ENCODE measurements at places on chromosomes 5 and 9. TPM values are rescaled to one million over a fixed set of nuclear protein-coding genes. Genes with fewer than 3 reads are reported as not detected.

GRCh38 chr5:171205375-171205774 is 103.7 kb upstream of the TLX3 start:
- no peaks in the 10 kb centered on the region for H3K4me1 ChIP-seq
- 0 out of 2 replicates have a peak, but pooled peaks cover 2% of the 10 kb centered on the region for H3K36me3 ChIP-seq
- no peak overlapping the region for H3K27ac ChIP-seq
- H3K27me3 ChIP-seq, result no peaks in the 10 kb centered on the region
- no peak for DNase-seq
- H3K4me3 ChIP-seq, result no peak overlapping the region

GRCh38 chr5:1661831-1662558 is 137.6 kb downstream of the MRPL36 start:
- no peak overlapping the region for H3K4me3 ChIP-seq
- H3K4me1 ChIP-seq, result no peaks in the 10 kb centered on the region
- H3K36me3 ChIP-seq, result no peaks in the 10 kb centered on the region
- no peak overlapping the region for H3K27ac ChIP-seq
- no peak for DNase-seq
- peaks cover 62% of the 10 kb centered on the region for H3K27me3 ChIP-seq

DNA sequence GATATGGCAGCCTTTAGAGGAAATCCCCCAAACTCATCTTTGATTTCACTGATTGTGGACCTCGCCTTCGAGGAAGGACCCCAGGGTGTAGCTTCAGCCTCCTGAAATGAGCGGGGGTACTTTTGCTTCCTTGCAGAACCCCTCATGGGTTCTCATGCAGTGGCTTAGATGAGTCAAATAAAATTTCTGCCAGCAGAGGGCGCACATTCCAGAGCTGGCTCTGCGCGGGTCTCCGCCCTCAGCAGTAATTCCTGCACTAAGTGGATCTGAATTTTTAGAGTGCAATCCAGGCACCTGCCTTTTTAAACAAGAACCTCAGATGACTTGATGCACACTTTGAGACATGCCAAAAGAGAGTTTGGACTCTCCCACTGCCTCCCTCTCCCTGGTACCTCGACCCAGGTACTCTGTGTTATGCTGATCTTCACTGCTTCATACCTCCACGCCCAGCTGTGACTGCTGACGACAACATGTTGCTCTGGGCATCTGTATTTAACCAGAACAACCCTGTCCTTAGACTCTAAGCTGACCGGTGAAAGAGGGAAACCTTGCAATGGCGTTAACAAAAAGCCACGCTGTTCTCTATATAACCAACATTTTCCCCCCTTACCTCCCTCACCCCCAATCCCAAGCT is 7.3 kb downstream of the EGFLAM start:
- H3K27ac ChIP-seq, result no peak overlapping the region
- H3K27me3 ChIP-seq, result peaks cover 16% of the 10 kb centered on the region
- H3K4me1 ChIP-seq, result no peaks in the 10 kb centered on the region
- DNase-seq, result peak; percentile 40

C9 gene
- total RNA-seq, result not detected

NR5A1 gene
- not detected for total RNA-seq
